Thoracic aorta (tissue), 2 donors: ENCODE measurements at places on chromosomes 3 and 15.
A peak's percentile ranks its signal among the peaks of the same experiment; 100 is the strongest.

- DNase-seq: no peak
Observed at GRCh38 chr15:61521953-61522352, 292.9 kb upstream of the RORA start.

- peak; percentile 66 for DNase-seq
Observed at GRCh38 chr15:35624881-35625280, 78.9 kb upstream of the DPH6 start.

GRCh38 chr15:75864213-75865059 lies 21.2 kb downstream of the UBE2Q2 start:
- no peak for DNase-seq

DNA sequence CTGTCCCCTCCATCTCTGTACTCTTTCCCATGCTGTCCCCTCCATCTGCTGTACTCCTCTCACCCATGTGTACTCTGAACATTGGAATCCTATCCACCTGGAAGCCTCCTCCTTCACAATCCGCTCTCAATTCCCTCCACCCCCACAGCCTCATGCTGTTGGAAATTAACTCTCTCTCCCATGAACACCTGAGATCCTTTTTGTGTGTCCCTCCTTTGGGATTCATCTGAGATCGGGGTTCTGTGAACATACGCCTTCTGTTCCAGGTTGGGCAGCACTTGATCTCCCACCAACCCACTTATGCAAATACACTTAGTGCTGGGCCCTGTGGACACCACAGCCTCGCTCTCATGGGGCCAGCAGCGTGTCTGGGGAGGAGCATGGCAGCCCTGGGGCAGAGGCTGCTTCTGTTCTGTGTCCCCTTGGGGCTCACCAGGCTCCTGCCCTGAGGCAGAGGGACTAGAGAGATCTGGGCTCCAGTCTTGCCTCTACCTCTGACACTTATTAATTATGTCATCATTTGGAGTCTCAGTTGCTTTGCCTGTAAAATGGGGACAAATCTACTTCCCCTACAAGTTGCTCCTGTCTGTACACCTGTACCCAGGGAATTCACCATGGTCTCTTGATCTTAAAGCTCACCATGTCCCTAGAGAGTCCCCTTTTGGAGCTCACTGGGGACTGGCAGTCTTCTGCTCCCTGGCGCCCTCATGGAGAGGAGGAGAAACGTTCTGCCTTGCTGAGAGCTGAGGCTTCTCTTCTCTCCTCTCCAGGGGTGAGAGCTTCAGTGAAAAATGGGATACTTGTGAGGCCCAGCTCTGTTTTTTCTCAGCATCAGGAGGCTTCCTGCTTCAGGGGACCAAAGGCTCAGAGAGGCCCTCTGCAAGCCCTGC lies 42.7 kb downstream of the ITGA11 start:
- no peak for DNase-seq

DNA sequence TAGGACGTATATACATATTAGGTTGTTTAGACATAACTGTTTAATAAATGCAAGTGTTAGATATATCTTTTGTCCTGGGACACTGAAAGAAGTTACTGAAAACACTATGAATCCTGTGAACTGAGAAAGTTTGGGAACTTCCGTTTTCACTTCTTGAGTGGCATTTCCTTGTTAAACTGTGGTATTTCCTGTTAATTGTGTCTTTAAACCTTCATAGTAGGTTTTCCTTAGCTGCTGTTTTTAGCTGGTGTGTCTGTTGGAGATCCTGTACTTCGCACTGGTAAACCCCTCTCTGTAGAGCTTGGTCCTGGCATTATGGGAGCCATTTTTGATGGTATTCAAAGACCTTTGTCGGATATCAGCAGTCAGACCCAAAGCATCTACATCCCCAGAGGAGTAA lies 37.1 kb downstream of the ATP6V1A start:
- no peak for DNase-seq

DNA sequence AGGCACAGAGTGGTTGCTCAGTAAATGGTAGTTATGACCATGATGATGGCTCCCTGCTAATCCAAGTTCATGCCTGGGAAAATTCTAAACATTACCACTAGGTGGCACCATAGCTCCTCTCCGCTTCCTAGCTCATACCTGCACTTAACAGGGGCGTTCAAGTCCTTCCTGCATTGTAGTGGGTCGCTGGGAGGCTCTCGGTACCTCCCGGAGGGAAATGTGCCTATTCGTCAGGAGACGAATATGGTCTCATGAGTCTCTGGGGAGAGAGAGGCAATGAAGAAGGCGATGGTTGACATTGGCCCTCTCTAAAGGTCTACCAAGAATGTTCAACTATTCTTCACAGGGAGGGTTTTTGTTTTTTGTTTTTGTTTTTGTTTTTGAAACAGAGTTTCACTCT lies 10.9 kb downstream of the MESP1 start:
- no peak for DNase-seq

GRCh38 chr3:30443756-30444673 lies 162.4 kb upstream of the TGFBR2 start:
- no peak for DNase-seq

DNA sequence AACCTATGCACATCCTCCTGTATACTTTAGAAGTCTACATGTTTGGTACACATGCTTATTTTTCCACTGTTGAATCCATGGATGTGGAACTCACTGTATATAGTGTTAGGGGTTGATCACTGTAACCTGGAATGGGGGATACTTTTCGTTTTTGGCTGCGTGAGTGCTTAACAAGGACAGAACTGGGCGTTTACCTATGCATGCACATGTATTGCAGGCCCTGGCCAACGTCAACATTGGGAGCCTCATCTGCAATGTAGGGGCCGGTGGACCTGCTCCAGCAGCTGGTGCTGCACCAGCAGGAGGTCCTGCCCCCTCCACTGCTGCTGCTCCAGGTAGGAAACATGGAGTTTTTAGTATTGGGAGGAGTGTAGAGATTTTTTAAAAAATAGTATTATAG lies 2.3 kb downstream of the RPLP1 start:
- DNase-seq: no peak

GRCh38 chr15:83413054-83413719 lies 34.0 kb upstream of the SH3GL3 start:
- no peak for DNase-seq

GRCh38 chr3:157204431-157204830 lies 44.5 kb upstream of the CCNL1 start:
- DNase-seq: no peak

GRCh38 chr3:141178026-141178425 lies 53.6 kb upstream of the PXYLP1 start:
- DNase-seq: no peak

DNA sequence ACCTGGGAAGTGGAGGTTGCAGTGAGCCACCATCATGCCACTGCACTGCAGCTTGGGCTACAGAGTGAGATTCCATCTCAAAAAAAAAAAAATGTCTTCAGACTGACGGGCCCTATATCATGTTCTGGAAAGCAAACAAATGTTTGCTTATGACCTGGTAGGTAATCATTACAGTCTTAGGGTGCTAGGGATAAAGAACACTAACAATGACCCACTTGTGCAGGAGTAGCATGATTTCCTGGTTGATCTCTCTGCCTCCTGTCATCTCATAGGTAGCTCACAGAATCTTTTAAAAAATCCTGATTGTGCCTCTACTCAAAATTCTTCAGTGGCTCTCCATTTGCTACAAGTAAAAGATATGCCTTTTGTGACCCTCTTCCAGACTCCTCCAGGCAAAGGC lies 74.5 kb upstream of the TSPAN3 start:
- no peak for DNase-seq

- DNase-seq: no peak
Observed at GRCh38 chr3:111936191-111936841, 42.5 kb upstream of the ABHD10 start.

DNA sequence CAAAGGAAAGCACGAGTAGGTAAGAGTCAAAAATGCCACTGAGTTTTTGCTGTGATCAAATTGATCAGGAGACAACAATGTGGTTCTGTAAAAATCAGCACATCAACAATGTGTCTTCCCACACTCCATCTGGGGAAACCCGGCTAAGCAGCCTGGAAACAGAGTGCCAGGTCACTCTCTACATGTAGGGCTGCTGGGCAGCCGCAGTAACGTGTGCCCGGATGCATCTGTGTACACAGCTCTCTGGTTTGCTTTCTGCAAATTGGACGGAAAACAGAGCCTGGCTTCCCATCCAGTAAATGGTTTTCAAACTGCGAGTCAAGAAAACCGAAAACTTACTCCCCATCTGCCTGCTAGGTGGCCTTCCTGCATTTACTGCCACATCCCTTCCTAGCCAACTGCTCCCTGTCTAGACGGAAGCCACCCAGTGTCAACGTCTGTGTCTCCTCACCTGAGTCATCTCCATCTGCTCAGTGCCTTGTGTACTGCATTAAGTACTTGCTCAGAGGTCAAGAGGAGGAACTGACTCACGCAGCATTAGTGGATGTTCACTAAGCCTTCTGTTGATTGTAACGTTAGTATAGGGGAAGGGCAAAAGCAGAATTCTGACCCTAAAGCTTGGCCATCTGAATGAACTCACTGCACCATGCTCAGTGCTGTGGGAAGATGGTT lies 124.1 kb downstream of the TJP1 start:
- DNase-seq: no peak

DNA sequence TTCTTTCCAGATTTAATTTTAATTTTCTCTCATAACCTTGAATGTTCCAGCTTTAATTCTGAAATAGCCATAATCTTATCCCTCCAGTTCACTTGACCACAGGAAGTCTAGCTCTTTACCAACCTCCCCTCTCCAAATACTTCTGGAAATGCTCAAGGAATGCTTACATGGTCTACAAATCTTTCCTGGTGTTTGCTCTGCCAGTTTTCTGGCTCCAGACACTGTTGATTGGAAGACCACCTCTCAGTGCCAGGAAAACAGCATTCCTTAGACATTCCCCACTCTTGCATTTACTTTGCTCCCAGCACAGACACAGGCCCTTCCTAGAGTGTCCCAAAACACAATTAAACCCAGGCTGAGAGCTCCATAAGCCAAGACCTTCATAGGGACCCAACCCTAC lies 98.6 kb downstream of the MESD start:
- no peak for DNase-seq

GRCh38 chr15:73249499-73249898 lies 119.3 kb downstream of the HCN4 start:
- DNase-seq: no peak

GRCh38 chr15:63719281-63719680 lies 114.5 kb downstream of the HERC1 start:
- no peak for DNase-seq

- DNase-seq: no peak
Observed at GRCh38 chr15:89149501-89150101, 61.3 kb downstream of the ABHD2 start.

DNA sequence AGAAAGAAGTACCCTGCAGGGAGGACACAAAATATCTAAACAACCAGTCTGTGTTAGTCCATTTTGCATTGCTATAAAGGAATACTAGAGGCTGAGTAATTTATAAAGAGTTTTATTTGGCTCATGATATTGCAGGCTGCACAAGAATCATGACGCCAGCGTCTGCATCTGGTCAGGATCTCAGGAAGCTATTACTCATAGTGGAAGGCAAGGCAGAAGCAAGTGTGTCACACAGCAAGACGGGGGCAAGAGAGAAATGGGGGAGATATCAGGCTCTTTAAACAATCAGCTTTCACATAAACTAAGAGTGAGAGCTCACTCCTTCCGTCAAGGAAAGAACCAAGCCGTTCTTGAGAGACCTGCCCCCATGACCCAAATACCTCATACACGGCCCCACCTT lies 614.8 kb downstream of the ZIC1 start:
- DNase-seq: no peak
